Left colon (tissue), 2 donors: ENCODE measurements at places on chromosomes 5 and 9.

DNA sequence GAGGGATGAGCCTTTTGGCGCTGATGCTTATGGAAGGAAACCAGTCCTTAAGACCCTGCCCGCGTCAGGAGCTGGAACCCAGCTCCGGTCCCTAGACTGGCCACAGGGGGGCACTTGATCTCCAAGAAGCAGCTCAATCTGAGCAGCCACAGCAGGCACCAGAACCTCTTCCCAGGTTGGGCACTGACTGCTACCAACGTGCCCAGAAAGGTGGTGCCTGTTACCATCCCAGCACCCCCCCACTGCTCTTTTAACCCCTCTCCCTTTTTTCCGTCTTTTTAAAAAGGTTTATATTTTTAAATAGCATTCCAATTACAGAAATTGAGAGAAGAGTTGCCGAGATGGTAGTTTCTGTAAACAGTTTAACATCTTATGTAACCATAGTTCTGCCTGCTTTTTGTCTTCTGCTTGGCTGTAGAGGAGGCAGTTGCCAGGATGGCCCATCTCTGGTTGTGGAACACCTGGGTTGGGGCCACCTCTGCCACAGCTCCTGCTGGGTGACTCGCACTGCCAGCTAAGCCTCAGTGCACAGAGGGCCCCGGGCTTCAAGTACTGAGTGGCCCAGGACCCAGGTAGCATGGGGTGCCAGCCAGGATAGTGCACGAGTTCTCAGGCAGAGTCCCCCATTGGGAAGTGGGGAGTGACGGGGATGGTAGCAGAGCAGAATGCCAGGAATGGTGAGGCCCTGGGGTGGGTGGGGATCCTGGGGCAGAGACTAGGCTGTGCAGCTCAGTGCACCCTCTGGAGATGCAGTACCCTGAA is 62.8 kb downstream of the PFDN1 start:
- DNase-seq, result peak; percentile 77

- no peak for DNase-seq
Measured at GRCh38 chr9:130770679-130771442, 64.2 kb upstream of the ABL1 start.

GRCh38 chr9:125594223-125594610 is 112.8 kb downstream of the MAPKAP1 start:
- DNase-seq, result no peak

- no peak for DNase-seq
Measured at GRCh38 chr5:165906871-165907270, 2384.6 kb upstream of the WWC1 start.

GRCh38 chr9:22682536-22682935 is 235.9 kb downstream of the DMRTA1 start:
- no peak for DNase-seq

DNA sequence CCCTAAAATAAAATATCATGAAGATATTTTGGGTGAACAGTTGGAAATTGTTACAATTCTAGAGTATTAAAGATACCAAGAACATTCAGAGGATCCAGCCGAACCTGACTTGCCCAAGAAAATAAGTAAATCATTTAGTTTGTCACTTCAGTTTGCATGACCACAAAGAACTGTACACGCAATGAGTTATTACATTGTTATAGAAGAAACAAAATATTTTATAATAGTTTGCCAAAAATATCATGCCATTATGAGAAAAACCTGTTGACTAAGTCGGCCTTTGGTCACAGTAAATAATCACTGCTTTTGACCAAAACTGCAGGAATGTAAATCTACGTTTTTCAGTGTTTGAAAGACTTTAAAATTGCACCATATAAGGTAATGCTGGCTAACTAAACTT is 27.9 kb downstream of the TRIO start:
- DNase-seq, result no peak
